ENCODE measurements at places on chromosomes 16 and 17. TPM values are rescaled to one million over a fixed set of nuclear protein-coding genes. Genes with fewer than 3 reads are reported as not detected.

The CD300E gene
- 2.6 TPM for total RNA-seq

DNA sequence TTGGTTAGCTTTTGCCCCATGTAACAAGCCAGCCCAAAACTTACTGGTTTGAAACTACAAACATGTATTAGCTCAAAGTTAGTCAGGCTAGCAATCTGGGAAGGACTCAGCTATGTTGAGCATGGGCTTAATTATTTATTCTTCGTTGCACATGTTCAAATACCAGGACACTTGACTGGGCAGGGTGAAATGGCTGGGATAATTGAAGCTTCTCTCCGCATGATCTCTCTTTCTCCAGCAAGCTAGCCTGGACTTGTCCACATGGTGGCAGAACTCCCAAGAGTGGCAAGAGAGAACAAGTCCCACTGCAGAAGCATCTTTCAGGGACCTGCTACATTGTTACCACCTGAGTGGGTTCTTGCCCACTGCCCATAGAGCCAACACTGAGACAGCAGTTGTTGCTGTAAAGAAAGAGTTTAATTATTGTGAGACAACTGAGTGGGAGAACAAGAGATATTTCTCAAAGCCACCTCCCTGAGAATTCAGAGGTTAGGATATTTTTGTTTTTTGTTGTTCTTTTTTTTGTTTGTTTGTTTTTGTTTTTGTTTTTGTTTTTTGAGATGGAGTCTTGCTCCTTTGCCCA, 16.8 kb upstream of the ATF7IP2 start:
- DNase-seq: no peak

DNA sequence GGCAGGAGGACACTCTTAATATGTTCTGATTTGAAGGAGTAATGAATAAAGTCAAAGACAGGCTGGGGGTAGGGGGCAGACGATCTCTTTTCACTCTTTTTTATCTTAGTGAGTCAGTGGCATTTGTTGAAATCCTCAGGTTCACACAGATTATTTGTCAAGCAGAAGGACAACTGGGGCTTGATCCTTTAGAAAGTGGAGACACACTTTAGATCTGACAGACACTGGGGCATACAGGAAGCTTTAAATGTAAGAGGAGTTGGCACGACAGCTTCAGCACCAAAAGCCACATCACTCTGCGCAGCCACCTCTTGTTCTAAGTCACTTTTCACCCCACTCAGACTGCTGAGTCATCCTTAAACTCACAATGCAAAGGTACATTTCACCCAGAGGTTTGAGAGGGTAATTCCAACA, 121.5 kb downstream of the STXBP4 start:
- no peak for DNase-seq

GRCh38 chr16:81243942-81244341, 5.5 kb downstream of the BCO1 start:
- no peak for DNase-seq

GRCh38 chr16:31061126-31061812, 12.8 kb downstream of the ZNF668 start:
- no peak for DNase-seq

- DNase-seq: no peak
Measured at GRCh38 chr17:8222380-8222629, 11.9 kb upstream of the AURKB start.

GRCh38 chr17:27807567-27808470, 7.5 kb upstream of the NOS2 start:
- DNase-seq: no peak

The COX6A2 gene
- not detected for total RNA-seq

DNA sequence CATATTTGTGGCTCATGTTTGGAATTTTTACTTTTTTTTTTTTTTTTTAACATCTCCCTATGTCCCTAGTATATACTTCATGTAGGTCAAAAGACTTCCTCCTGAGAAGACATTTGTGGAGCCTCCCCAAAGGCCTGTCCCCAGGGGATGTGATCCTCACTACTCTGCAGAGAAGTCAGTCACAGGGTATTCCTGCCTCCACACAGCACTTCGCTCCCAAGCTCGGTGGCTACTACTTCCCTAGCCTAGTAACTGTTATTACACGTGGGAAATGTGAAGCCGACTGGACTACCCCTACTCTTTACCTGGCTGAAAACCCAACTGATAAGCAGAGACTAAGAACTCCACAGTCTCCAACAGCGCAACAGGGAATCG, 116.8 kb downstream of the HIC1 start:
- no peak for DNase-seq

DNA sequence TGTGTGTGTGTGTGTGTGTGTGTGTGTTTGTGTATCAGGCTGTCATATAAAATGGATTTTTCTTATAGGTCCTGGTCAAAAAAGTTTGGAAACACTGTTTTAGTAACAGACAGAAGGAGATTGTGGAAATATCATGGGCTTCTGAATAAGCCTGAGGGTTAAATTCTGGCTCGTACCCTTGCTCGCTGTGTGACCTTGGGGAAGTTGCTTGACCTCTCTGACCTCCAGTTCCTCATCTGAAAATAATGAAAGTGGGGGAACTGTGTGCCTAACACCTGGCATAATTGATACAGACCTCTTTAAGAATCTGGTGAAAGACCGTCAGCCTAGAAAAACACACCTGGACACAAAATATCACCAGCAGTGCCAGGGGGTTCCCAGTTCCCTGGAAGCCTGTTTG, 25.6 kb upstream of the PIK3R6 start:
- DNase-seq: no peak

The KIF19 gene
- 2.4 TPM for total RNA-seq

The RASL10B gene
- 22.7 TPM for total RNA-seq

DNA sequence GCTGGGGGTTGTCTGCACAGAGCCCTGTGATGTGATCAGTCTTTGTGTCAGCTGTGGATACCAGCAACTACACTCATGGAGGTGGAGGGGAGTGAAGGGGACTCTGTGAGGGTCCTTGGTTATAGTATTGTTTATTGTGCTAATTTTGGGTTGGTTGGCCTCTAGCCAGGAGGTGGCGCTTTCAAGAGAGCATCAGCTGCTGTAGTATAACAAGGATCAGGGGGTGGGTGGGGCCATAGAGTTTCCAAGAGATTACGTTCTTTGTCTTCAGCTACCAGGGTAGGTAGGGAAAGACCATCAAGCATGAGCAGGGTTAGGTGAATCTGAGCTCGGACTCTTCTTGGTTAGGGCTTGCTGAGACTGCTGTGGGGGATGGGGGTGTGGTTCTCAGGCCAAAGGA, 97.1 kb upstream of the HS3ST3A1 start:
- DNase-seq: no peak

DNA sequence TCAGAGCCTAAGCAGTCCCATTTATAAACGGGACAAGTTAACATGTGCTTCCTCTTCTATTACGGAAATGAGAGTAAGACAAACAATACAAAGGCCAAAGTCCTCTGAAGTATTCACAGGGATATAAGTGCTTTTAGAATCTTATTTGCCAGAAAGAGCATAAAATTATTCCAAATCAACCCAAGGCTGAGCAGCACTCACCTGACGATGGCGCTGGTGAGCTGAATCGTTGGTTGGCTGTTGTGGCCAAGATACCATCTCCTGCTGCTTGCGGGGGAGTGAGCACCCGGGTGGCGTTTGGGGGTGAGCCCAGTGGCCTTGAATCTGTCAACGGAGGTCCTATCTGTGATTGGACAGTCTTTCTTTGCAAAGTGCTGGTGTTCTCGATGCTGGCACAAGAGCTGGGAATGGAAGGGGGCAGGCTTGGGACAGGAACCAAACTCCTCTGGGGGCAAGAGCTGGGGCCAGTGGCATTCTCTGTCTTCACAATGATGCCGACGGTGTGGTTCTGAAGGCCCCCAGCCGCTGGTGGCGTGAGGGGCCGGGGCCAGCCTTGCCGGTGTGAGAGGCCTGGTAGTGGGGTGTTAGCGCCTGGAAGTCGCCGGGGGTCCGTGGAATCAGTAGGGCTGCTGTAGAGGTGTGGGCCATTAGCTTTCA, 9.5 kb upstream of the DHRS13 start:
- no peak for DNase-seq

DNA sequence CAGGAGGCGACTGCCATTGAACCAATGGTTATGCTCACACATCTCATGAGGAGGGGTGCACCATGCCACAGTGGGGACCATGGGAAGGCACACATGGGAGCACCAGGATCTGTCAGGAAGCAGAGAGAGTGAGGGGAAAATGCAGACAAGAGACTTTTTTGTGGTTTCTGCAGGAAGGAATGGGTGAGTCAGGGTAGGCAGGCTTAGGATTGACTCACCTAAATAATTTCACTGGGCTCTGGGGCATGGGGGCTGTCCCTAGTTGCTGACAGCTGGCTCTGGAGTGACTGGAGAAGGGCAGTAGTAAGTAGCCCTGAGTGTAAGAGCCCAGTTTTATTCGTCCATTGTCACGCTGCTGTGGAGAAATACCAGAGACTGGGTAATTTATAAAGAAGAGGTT, 202.4 kb downstream of the AXIN2 start:
- no peak for DNase-seq

The CFAP52 gene
- total RNA-seq: not detected

- DNase-seq: no peak
Measured at GRCh38 chr17:2419486-2419885, 18.6 kb upstream of the MNT start.

The SDK2 gene
- total RNA-seq: 0.72 TPM

The SLC9A5 gene
- total RNA-seq: 0.82 TPM

The TNFSF13 gene
- 51.1 TPM for total RNA-seq

- DNase-seq: no peak
Measured at GRCh38 chr17:41725134-41725533, 9.3 kb downstream of the HAP1 start.

Data from omental fat pad (tissue), 4 donors.